ENCODE measurements at places on chromosomes 2 and 18.

- DNase-seq, result no peak
Measured at GRCh38 chr2:229124136-229124535, 147.0 kb downstream of the PID1 start.

- DNase-seq, result no peak
Measured at GRCh38 chr2:122755281-122755780, 999.9 kb downstream of the TSN start.

DNA sequence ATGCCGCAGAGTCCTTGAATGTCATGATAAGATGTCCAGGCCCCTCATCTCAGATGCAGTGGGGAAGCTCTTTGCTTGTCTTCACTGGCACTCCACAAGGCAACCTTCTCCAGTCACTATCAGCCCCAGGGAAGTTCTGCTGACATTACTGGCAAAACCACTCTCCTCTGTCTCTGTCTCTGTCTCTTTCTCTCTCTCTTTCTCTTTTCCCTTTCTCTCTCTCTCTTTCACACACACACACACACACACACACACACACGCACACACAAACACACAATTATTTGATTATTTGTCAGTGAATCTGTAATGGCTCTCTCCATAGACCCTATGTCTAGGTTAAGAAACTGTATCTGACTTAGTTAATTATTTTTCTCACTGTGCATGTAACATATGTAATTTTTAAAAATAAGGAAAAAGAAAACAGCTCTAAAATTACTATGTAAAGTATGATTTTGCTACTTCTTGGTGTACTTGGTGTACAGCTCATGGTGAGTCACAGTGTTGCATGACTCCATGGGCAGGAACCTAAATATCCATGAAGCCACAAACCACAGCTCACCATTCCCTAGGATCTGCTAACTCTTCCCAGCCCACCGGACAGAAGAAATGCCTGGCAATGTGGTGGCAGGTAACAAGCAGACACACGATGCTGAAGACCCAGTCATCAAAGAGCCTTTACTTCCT, 594.9 kb upstream of the ID2 start:
- DNase-seq, result peak; percentile 92

- no peak for DNase-seq
Measured at GRCh38 chr2:214226061-214226460, 184.8 kb upstream of the VWC2L start.

GRCh38 chr2:11773747-11774525, 27.5 kb downstream of the LPIN1 start:
- DNase-seq, result no peak

DNA sequence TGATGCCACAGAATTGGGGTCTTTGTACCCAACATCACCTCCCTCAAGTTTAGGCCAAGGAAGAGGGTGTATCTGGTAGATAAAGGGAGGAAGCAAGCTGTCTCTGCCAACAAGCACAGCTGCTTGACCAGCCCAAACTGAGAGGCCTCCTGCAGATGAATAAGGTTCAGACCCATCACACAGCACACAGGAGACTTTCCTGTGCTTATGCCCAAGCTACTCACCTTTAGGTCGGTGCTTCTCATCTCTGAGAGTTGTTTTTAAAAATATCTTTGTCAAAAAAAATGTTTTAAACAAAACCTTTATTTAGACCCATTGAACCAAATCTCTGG, 24.7 kb upstream of the SP3 start:
- DNase-seq, result no peak

DNA sequence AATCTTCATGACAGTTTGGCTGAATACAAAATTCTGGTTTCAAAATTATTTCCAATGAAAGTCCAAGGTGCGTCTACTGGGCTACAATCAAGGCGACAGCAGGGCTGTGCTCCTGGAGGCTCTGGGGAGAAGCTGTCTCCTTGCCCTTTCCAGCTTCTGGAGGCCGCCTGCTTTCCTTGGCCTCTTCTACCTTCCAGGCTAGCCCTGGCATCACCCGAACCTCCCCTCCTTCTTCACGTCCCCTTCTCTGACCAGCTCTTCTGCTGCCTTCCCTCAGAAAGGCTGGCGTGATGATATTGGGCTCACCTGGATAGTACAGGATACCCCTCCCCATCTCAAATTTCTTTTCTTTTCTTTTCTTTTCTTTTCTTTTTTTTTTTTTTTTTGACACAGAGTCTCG, 115.5 kb downstream of the KCNF1 start:
- DNase-seq, result no peak

- DNase-seq, result no peak
Measured at GRCh38 chr2:110768591-110768990, 36.2 kb downstream of the ACOXL start.

DNA sequence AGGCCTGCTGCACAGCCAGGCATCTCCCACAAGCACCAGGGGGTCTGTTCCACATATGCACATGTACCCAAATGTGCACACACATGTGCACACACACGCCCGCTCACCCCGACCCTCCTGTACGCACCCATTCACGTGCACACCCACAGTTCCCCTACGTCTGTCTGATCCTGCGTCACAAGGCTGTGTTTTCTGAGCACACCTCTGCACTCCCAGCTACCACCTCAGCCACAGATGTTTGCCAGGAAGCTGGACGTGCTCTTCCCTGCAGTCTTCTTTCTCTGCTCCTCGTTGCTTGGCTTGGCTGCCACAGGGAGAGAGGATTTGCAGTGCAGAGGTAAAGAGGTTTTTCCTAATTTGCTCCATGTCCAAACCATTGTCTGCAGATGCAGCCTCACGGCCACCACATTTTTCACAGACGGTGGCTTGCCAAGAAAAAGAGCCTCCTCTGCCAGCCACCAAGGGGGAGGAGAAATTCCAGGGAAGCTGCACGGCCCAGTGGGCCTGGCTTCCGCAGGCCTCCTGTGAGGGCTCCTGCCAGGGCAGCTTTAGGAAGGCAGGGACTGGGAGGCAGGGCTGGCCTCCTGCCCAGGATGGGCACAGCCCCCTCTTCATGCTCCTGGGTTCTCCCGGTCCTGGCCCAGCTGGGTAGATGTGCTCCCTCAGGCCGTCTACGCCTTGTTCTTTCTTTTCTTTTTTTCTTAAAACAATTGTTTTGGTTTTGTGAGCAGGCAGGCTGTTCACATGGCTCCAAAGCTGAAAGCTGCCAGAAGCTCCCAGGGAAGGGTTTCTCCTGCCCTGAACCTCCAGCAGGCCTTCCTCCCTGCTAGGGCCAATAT, 29.3 kb upstream of the HS6ST1 start:
- peak; percentile 24 for DNase-seq

- no peak for DNase-seq
Measured at GRCh38 chr18:50862401-50862800, 16.5 kb upstream of the ME2 start.

- DNase-seq, result no peak
Measured at GRCh38 chr18:71038196-71038595, 749.4 kb downstream of the SOCS6 start.

DNA sequence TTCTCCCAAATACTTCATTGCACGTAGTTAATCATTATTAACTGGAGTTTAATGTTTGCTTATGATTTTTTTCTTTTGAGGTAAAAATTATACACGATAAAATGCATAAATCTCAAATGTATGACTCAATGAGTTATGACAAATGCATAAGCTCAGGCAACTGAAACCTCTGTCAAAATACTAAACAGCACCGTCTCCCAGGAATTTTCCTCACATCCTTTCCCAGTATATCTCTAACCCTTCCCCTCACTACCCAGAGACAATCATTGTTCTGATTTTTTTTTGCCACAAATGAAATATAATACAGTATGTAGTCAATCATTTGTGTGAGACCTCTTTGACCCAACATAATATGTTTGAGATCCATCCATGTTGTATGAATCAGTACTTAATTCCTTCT, 606.5 kb downstream of the CPS1 start:
- DNase-seq, result no peak

DNA sequence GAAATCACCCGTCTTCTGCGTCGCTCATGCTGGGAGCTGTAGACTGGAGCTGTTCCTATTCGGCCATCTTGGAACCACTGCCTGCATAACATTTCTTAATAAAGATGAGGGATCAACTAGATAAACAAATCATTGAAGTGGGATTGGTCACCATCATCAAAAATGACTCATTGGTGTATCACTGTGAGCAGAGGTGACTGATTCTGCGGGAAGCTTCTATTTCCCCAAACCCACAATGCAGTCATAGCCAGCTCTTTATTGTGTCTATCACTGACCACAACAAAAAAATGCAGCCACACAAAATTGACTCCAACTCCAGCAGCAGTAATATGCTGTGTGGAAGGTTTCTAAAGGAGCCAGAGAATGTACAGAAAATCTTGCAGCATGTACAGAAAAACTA, 630.7 kb upstream of the HS6ST1 start:
- DNase-seq, result no peak

GRCh38 chr2:26650713-26651469, 9.7 kb upstream of the CIB4 start:
- DNase-seq, result no peak

- DNase-seq, result no peak
Measured at GRCh38 chr2:31256611-31257382, 22.8 kb downstream of the EHD3 start.

DNA sequence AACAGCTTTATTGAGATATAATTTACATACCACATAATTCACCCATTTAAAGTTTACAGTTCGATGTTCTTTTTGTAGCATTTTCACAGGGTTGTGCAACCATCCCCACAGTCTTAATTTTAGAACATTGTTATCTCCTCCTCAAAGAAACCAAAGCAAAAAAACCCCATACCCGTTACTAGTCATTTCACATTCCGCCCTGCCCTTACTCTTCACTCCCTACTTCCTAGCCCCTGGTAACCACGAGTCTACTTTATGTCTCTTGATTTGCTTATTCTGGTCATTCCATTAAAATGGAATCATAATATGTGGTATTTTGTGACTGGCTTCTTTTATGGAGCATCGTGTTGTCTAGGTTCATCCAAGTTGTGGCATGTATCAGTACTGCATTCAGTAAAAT, 137.7 kb downstream of the TANC1 start:
- DNase-seq, result no peak

GRCh38 chr2:240502430-240503121, 55.2 kb downstream of the ANKMY1 start:
- no peak for DNase-seq

GRCh38 chr2:147364597-147364996, 480.2 kb upstream of the ACVR2A start:
- no peak for DNase-seq

DNA sequence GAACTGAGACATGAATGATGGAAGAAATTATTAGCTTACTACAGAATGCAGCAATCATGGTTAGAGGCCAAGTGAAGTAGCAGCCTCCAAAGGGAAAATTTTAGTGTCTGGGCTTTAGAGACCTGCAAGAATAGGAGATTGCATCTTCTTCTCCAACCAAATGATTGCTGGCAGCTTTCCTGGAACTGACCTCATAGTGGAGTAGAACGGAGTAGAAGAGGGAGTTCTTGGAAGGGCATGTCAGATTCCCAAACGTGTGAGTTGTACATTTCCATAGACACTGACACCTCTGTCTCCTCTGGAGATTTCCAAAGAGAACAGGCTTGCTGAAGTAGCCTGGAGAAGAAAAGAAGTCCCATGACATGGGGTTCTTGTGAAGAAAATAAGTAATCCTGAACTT, 169.8 kb upstream of the ERBB4 start:
- peak; percentile 66 for DNase-seq

GRCh38 chr2:62152000-62152399, 43.9 kb upstream of the B3GNT2 start:
- peak; percentile 4 for DNase-seq

DNA sequence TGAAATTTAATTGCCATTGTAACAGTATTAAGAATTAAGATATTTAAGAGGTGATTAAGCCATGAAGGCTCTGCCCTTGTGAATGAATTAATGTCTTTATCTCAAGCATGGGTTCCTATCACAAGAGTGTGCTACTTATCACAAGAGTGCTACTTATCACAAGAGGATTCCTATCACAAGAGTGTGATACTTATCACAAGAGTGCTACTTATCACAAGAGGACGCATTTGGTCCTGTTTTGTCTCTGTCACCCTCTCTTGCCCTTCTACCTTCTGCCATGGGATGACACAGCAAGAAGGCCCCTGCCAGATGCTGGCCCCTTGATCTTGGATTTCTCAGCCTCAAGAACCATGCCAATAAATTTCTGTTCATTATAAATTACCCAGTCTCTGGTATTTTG, 13.2 kb upstream of the COL5A2 start:
- no peak for DNase-seq

GRCh38 chr2:179255129-179255528, 9.5 kb downstream of the SESTD1 start:
- DNase-seq, result no peak

DNA sequence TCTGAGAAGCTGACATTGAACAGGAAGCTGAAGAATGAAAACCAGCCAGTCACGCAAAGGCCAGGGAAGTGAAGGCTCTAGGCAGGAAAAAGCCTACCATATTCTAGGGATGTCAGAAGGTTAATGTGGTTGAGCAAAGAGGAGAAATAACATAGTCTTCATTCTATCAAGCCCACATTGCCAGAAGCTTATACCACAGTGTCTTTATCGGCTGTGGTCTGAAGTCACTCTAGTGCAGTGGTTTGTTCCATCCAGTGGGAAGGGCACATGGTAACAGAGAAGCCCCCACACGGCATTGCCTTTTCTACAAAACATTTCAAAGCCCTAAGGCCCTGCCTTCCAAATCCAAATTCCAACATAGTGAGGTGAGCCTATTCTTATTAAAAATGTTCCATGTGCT, 311.3 kb downstream of the TNS1 start:
- no peak for DNase-seq

DNA sequence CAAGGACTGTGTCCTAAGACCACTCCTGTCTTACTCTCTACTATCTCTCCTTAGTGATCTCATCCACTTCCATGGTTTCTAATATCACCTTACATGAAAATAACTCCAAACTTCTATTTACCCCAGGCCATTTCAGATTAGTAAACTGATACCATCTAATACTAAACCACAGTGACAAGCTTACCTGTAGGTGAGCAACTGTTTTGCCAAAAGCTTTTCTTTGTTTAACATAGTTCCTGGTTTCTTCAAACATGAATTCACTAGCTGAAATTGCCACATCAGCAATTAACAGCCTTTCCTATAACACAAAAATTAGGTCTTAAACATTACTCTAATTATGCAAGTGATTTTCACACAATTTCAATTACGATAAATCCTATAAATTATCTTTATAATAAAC, 22.1 kb downstream of the ACADL start:
- no peak for DNase-seq

GRCh38 chr2:10161961-10162441, 39.5 kb downstream of the RRM2 start:
- DNase-seq, result no peak

- peak; percentile 24 for DNase-seq
Measured at GRCh38 chr18:69250305-69251151, 150.2 kb upstream of the DOK6 start.

- DNase-seq, result no peak
Measured at GRCh38 chr2:239462671-239463506, 62.1 kb upstream of the HDAC4 start.

DNA sequence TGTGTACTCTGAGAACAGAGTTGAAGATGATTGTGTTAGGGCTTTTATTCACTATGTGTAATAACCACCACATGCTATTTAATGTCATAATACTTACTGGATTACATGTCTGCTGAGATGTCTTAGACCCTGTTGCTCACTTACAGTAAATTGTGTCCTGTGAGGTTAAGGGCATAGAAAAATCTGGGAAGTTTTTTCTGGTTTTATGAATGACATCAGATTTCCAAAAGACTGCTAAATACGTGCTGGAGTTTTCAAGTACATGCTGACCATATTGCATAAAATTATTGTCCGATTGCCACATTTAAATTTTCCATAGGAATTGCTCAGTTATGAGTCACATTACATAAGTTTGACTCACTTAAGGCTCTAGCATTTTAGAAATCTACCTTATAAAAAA, 96.7 kb upstream of the COL5A2 start:
- peak; percentile 93 for DNase-seq

- DNase-seq, result peak; percentile 25
Measured at GRCh38 chr2:120323214-120323613, 22.7 kb upstream of the INHBB start.

GRCh38 chr2:146238254-146238966, 1606.4 kb upstream of the ACVR2A start:
- no peak for DNase-seq

All from skeletal muscle cell (primary cell).